Sciatic nerve (tissue), 2 donors: ENCODE measurements at places on chromosomes 7 and 10. TPM values are rescaled to one million over a fixed set of nuclear protein-coding genes. Genes with fewer than 3 reads are reported as not detected.

DNA sequence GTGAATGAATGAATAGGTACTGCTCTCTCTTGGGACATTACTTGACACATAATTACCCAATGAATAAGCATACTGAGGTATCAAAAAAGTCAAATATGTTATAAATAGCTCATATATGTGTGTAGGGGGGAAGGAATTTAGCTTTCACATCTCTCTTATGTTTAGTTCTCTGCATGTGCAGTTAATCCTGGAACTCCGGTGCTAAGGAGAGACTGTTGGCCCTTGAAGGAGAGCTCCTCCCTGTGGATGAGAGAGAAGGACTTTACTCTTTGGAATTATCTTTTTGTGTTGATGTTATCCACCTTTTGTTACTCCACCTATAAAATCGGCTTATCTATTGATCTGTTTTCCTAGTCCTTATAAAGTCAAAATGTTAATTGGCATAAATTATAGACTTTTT, 1.2 kb downstream of the CFTR start:
- DNase-seq: no peak

DNA sequence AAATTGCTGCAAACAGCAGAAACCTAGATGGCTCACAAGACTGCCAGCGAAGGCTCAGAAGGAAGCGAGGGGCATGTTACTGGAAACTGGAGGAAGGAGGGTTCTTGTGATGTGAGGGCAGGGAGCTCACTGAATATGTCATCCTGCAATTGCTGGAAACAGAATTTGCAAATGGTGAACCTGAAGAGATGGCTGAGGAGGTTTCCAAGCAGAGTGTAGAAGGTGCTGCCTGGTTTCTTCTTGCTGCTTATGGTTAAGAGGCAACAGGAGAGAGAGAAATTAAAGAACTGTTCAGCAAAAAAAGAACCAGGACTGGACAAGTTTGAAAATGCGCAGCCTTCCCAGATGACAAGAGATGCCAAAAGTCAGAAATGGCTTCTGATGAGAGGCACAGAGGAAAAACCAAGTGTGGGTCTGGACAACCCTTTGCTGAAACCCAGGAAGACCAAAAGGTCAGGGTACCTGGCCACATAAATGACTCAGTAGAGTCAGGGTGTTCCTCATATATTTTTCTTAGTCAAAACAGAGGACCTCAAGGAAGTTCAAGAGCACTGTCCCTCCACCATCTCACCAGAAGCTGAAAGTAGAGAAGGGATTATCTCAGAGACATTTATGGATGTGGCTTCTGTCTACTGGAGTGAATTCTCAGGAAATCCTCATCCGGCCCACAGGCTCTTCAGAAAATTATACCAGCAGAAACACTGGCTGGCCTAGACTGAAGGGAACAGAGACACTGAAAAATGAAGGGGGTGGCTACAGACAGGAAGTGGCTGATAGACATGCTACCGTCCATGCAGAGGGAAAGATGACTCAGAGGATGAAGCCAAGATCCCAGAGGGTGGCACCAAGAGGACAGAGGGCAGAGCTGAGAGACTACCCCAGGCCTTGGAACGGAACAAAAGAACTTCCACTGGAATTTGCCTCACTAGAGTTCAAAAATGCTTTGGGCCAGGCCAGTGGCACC, 10.1 kb downstream of the PAPOLB start:
- DNase-seq: no peak

DNA sequence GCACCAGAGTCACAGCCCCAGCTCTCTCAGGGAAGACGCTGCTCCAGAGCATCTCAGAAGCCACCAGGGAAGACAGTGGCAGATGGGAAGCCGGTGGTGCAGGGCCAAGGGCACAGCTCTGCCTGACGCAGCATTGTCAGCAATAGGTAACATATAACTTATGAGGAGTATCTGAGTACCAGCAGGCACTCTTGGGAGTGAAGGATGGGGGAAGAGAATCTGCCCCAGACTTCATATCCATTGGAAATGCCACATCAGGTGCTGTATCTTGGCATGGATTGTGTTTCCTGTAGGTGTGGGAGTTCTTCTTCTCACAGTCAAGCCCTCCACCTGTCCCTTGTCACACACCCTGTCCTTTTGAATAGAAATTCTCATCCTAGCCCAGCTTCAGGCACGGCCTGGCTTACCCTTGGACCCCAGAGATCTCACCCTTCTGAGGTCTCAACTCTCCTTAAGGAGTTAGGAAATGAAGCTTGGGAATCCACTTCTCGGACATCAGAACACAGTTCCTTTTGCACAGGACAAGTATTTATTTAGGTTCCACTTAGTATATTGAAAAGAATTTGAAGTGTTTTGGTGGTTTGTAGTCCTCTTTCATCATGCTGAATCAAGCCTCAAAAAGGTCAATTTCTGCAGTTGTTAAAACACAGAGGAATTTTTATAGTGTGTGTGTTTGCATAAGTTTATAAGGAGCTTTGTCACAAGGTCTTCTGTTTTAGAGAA, 9.9 kb downstream of the EPDR1 start:
- no peak for DNase-seq

DNA sequence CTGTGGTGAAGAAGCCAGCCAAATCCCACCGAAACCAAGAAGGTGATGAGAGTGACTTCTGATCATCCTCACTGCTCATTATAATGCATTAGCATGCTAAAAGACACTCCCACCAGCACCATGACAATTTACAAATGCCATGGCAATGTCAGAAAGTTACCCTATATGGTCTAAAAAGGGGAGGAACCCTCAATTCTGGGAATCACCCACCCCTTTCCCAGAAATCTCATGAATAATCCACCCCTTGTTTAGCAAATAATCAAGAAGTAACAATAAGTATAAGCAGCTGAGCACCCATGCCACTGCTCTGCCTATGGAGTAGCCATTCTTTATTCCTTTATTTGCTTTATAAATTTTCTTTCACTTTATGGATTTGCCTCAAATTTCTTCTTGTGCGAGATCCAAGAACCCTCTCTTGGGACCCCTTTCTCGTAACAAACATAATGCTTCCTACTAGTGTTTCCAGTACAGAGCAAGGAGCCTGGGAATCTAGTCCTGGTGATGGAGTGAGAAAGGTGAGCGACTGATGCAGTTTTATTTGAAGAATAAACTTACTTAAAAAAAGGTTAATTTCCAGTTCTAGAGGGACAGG, 18.4 kb upstream of the EXOC6 start:
- DNase-seq: no peak

- no peak for DNase-seq
These were observed 42.7 kb upstream of the RSBN1L start for GRCh38 chr7:77653572-77653971.

DNA sequence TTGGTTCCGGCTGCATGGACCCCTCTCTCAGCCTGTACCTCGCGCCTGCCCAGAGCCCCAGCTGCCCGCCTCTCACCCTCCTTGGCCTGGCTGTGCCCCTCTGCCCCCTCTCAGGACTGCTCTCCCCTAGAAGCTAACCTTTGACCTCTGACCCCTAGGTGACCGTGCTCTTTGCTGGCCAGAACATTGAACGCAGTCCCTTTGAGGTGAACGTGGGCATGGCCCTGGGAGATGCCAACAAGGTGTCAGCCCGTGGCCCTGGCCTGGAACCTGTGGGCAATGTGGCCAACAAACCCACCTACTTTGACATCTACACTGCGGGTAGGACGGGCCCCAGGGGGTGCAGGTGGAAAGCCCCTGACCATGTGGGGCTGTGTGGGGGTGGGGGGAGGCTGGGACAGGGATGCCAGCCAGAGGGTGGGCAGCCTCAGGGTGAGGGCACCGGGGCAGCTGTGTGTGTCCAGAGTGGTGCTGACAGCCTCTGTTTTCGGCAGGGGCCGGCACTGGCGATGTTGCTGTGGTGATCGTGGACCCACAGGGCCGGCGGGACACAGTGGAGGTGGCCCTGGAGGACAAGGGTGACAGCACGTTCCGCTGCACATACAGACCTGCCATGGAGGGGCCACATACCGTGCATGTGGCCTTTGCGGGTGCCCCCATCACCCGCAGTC, 8.0 kb downstream of the FLNC start:
- no peak for DNase-seq

DNA sequence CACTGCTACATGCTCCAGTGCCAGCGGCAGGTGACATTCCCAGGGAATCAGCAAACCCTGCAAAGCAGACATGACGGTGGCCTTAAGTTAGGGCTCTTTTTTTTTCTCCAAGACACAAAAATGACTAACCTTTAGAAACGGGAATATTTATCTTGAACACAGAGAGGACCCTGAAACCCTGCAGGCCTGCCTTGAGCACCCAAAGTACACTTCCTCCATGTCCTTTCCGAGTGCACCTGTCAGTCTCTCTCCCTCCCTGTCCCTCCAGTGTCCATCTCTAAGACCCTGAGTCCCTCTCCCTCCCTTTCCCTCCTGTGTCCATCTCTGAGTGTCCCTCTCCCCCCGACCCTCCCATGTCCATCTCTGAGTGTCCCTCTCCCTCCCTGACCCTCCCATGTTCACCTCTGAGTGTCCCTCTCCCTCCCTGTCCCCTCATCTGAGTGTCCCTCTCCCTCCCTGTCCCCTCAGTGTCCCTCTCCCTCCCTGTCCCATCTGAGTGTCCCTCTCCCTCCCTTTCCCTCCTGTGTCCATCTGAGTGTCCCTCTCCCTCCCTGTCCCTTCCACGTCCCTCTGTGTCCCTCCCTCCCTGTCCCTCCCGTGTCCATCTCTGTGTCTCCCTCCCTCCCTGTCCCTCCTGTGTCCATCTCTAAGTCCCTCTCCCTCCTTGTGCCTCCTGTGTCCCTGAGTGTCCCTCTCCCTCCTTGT, 51.2 kb upstream of the CAMK2B start:
- DNase-seq: no peak

- DNase-seq: no peak
These were observed 40.0 kb downstream of the FIGNL1 start for GRCh38 chr7:50409856-50410745.

- no peak for DNase-seq
These were observed 833 bp downstream of the GDF2 start for GRCh38 chr10:47323087-47323486.

- no peak for DNase-seq
These were observed 48.0 kb upstream of the DLG5 start for GRCh38 chr10:77974396-77975074.

- no peak for DNase-seq
These were observed 58.5 kb upstream of the ECHDC3 start for GRCh38 chr10:11683529-11684320.

- DNase-seq: no peak
These were observed 65.4 kb downstream of the CDK14 start for GRCh38 chr7:90661290-90662151.

DNA sequence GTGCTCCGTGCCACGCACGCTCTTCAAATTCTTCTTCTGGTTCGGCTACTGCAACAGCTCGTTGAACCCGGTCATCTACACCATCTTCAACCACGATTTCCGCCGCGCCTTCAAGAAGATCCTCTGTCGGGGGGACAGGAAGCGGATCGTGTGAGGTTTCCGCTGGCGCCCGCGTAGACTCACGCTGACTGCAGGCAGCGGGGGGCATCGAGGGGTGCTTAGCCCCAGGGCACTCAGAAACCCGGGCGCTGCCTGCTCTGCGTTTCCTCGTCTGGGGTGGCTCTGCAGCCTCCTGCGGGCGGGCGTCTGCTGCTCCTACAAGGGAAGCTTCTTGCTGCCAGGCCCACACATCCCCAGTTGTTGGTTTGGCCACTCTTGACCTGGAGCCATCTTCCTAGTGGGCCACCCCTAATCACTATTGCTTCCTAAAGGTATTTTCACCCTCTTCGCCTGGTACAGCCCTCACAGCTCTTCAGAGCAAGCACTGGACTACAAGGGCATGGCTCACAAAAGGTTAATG, 2.5 kb downstream of the ADRA2A start:
- peak; percentile 49 for DNase-seq

SLC16A9 gene
- total RNA-seq: 1.8 TPM

CYP3A4 gene
- total RNA-seq: not detected

PPIA gene
- total RNA-seq: 637 TPM

SYT15B gene
- total RNA-seq: 12.5 TPM

LRRC18 gene
- not detected for total RNA-seq

C10orf53 gene
- not detected for total RNA-seq

SOSTDC1 gene
- 1.4 TPM for total RNA-seq

MRC1 gene
- 35.8 TPM for total RNA-seq

TRIM4 gene
- 32.1 TPM for total RNA-seq

AFAP1L2 gene
- total RNA-seq: 144 TPM

SPDYE16 gene
- 1.9 TPM for total RNA-seq

NODAL gene
- total RNA-seq: not detected

PCLO gene
- total RNA-seq: 0.98 TPM

ASB10 gene
- not detected for total RNA-seq
